ENCODE measurements at places on chromosomes 7 and 10.

DNA sequence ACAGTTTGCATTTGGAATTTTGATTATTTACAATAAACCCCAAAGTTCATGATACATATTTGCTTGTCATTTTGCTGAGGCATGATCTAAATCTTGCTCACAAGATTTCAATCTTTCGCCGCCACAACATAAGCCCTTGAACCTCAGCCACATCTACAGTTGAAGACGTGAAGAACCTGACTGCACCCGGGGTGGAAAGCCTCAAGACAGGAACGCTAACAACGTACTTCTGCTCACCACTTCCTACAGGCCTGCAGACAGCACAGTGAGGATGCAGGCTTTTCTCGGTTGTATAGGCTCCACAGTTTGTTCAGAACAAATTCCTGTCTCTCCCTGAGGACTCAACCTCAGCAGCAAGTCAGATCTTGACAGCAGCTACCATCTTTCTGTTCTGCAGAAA is 393.8 kb upstream of the PRKCQ start:
- H3K4me1 ChIP-seq = peaks cover 17% of the 10 kb centered on the region
- peaks cover 2% of the 10 kb centered on the region for H3K36me3 ChIP-seq
- peak; percentile 60 for DNase-seq

DNA sequence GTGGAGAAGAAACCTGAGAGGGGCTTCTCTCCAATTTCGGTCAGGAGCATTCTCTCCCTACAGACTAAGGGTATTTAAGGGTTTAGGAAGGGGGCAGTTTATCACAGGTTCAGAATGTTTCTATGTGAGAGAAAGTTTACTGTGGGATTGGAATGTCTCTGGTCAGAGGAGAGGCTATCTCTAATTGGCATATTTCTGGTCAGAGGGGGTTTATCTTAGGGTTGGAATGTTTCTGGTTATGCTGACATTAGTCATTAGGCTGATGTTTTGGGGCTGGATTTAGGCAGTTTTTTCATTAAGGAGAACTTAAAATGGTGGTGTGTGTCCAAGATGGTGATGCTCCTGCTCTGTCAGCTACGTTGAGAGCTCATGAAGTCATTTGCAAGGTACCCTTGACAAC is 758.0 kb downstream of the TYW1 start:
- DNase-seq = no peak
- no peak overlapping the region for H3K4me3 ChIP-seq
- H3K4me1 ChIP-seq = no peaks in the 10 kb centered on the region
- H3K36me3 ChIP-seq = no peaks in the 10 kb centered on the region
- no peak overlapping the region for H3K27ac ChIP-seq

- H3K4me3 ChIP-seq = no peak overlapping the region
- H3K36me3 ChIP-seq = peaks cover 5% of the 10 kb centered on the region
- peaks cover 8% of the 10 kb centered on the region for H3K4me1 ChIP-seq
- no peak overlapping the region for H3K27ac ChIP-seq
- H3K27me3 ChIP-seq = peaks cover 97% of the 10 kb centered on the region
Observed at GRCh38 chr10:100751211-100751933, 6.0 kb downstream of the PAX2 start.

DNA sequence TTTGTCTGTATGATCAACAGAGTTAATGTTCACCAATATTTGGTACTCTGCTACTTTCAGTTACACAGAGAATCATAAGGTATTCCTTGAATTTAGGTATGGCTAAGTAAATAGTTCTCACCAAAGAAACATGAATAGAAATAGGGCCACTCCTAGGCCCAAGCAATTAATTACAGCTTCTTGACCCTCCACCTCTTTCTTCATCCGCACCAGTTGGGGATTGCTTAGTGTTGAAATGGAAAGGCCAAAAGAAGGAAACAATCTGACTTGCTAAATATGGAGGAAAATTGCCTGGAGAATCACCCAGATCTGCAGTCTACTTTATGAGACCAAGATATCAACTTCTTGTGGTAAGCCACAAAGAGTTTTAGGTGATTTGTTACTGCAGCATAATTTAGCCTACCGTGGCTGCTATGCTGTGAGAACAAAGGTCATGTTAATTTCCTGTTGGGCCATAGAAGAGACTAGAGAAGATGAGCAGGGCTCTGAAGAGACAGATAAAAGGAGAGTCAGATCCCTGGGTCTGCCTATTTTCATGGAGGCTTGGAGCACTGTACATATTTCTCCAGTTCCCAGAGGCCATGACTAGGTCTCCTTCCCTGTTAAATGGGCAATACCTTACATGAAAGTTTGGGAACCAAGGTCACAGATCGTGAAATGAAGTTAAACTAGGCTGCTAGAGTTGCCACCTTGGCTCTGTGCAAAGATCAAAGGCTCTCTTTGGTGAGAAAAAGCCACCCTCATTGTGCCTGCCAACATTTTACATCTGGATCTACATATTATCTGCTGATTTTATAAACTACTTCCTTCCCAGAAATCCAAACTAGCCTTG is 93.3 kb upstream of the GDF10 start:
- peaks cover 35% of the 10 kb centered on the region for H3K4me1 ChIP-seq
- H3K27me3 ChIP-seq = no peaks in the 10 kb centered on the region
- DNase-seq = peak; percentile 30
- no peaks in the 10 kb centered on the region for H3K36me3 ChIP-seq

- H3K4me1 ChIP-seq = peaks cover 9% of the 10 kb centered on the region
- no peak overlapping the region for H3K27ac ChIP-seq
- DNase-seq = no peak
- H3K4me3 ChIP-seq = no peak overlapping the region
Observed at GRCh38 chr7:135409845-135410542, 99.9 kb downstream of the CNOT4 start.

DNA sequence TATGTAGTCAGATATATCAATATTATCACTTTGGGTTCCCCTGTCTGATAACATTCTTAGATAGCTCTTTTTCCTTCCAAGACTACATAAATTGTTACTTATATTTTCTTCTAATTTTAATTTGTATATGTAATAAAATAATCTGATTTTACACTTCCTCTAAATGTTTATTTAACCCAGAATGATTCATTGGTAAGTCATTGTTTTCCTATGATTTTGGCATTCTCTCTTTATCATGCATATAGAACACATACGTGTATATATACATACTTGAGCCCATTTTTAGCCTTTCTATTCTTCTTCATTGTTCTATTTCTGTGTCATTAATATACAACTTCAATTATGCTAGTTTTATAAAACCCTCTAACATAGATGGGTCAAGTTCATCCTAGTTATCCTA is 16.6 kb downstream of the SFTPD start:
- H3K27ac ChIP-seq = no peak overlapping the region
- H3K4me3 ChIP-seq = no peak overlapping the region
- no peaks in the 10 kb centered on the region for H3K4me1 ChIP-seq

GRCh38 chr7:47256016-47256415 is 325.9 kb downstream of the TNS3 start:
- H3K27me3 ChIP-seq = peaks cover 31% of the 10 kb centered on the region
- H3K4me1 ChIP-seq = peaks cover 6% of the 10 kb centered on the region
- no peak overlapping the region for H3K27ac ChIP-seq
- no peak overlapping the region for H3K4me3 ChIP-seq
- DNase-seq = no peak

DNA sequence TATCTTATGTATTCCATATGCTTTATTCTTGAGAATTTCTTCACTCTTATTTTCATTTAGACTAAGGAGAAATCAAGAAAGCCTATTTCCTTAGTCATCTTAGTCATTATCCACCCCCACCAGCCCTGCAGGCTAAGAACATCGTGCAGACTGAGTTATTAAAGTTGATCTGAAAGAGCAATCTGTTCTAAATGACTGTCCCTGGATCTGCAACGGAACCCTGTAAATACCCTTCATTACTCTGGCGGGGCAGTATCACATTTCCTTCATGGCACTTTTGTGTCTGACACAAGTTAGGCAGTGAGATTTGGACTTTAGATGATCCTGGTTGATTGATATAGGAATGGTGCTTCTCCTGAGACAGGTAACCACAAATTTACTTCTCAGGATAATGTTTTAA is 3.5 kb upstream of the MYPN start:
- DNase-seq = no peak
- no peaks in the 10 kb centered on the region for H3K4me1 ChIP-seq
- no peak overlapping the region for H3K27ac ChIP-seq
- peaks cover 10% of the 10 kb centered on the region for H3K27me3 ChIP-seq

GRCh38 chr7:133742709-133743538 is 384.2 kb upstream of the LRGUK start:
- no peaks in the 10 kb centered on the region for H3K27me3 ChIP-seq
- no peaks in the 10 kb centered on the region for H3K4me1 ChIP-seq
- no peaks in the 10 kb centered on the region for H3K36me3 ChIP-seq
- no peak overlapping the region for H3K4me3 ChIP-seq
- no peak overlapping the region for H3K27ac ChIP-seq
- no peak for DNase-seq

GRCh38 chr10:71868192-71868697 is 17.2 kb upstream of the PSAP start:
- no peak overlapping the region for H3K4me3 ChIP-seq
- H3K4me1 ChIP-seq = no peaks in the 10 kb centered on the region
- H3K27me3 ChIP-seq = peaks cover 7% of the 10 kb centered on the region

- DNase-seq = no peak
- no peak overlapping the region for H3K4me3 ChIP-seq
- H3K27ac ChIP-seq = no peak overlapping the region
- no peaks in the 10 kb centered on the region for H3K36me3 ChIP-seq
Observed at GRCh38 chr7:44375926-44376342, 50.5 kb upstream of the CAMK2B start.

DNA sequence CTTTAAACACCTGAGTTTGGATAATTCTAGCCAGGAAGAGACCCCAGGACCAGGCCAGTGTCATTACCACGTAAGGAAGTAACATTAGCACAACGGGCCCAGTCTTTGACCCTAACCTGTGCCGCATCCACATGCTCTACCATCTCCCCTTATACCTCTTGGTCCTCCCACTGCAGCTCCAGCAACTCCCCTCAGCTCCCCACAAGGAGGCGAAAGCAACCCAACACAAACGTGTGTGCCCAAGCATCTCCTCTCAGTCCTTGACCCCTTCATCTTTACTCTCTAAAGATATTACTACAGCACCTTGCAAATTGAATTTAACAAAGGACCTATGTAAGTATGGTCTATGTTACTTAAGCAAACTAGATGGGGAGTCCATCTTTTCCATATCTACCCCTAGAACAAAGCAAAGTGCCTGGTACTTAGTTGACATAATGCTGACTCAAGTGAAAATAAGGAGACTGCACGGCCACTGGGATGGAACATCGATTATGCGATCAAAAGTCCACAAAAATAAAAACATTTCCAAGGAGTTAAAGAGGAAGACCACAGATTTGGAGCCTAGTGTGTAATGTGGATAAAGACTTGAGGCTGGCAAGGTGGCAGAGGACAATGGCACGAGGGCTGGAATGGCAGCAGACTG is 147.7 kb downstream of the JAZF1 start:
- DNase-seq = no peak
- H3K4me3 ChIP-seq = no peak overlapping the region
- no peak overlapping the region for H3K27ac ChIP-seq
- H3K4me1 ChIP-seq = peaks cover 4% of the 10 kb centered on the region

GRCh38 chr7:104643587-104644217 is 315.3 kb downstream of the LHFPL3 start:
- H3K36me3 ChIP-seq = no peaks in the 10 kb centered on the region
- no peak overlapping the region for H3K4me3 ChIP-seq
- no peaks in the 10 kb centered on the region for H3K27me3 ChIP-seq
- H3K27ac ChIP-seq = no peak overlapping the region
- peak; percentile 21 for DNase-seq

DNA sequence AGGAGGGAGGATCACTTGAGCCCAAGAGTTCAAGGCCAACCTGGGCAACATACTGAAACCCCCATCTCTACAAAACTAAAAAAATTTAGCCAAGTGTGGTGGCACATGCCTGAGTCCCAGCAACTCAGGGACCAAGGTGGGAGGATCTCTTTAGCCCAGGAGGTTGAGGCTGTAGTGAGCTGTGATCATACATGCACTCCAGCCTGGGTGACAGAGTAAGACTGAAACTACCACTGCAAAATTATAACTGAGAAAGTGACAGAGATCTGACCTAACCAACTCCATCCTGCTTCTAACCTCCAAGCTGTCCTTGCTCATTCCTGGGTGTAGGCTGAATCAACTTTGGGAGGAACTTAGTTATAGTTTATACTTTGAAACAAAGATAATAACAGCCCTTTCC is 59.4 kb downstream of the HTR7 start:
- peaks cover 15% of the 10 kb centered on the region for H3K27me3 ChIP-seq
- H3K27ac ChIP-seq = no peak overlapping the region
- DNase-seq = no peak
- no peaks in the 10 kb centered on the region for H3K4me1 ChIP-seq
- no peaks in the 10 kb centered on the region for H3K36me3 ChIP-seq
- H3K4me3 ChIP-seq = no peak overlapping the region

GRCh38 chr7:76354516-76354915 is 4.3 kb downstream of the YWHAG start:
- H3K4me1 ChIP-seq = peaks cover 58% of the 10 kb centered on the region
- no peak overlapping the region for H3K4me3 ChIP-seq
- H3K27me3 ChIP-seq = no peaks in the 10 kb centered on the region
- no peak for DNase-seq

DNA sequence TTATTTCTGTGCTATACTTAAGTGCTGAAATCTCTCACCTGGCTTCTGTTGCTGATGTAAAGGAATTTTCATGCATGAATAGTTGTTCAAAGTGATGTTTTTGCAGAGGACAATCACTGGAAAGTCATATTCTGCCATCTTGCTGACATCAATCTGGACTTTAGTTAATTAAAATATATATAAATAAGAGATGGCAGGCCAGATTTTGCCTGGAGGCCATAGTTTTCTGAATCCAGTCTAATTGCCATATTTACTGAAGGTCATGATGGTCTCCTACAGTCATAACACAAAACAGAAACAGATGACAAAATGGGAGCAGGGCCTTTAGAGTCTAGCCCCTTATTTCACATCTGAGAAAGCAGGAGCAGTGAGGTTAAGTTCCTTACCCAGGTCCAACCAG is 228.2 kb downstream of the HPSE2 start:
- no peak overlapping the region for H3K4me3 ChIP-seq
- H3K36me3 ChIP-seq = no peaks in the 10 kb centered on the region
- no peak overlapping the region for H3K27ac ChIP-seq
- H3K4me1 ChIP-seq = no peaks in the 10 kb centered on the region

- DNase-seq = no peak
- H3K36me3 ChIP-seq = no peaks in the 10 kb centered on the region
- no peak overlapping the region for H3K27ac ChIP-seq
Observed at GRCh38 chr10:81036257-81036656, 498.6 kb downstream of the SH2D4B start.

DNA sequence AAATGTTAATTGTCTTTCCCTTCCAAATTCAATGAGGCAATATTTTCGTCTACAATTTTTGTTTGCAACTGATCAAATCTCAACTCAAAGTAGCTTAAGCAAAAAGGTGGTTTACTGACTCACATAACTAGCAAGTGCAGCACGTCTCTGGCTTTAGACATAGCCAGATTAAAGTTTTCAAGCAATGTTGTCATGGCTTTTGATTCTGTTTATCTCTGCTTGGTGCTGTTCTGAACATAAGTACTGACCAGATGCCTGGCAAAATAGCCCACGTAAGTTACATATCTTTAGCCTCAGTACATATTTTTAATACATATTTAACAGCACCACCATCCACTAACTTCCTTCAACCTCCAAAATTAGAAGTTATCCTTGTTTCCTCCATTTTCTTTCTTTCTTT is 877.9 kb downstream of the KCNMA1 start:
- H3K4me3 ChIP-seq = no peak overlapping the region
- H3K36me3 ChIP-seq = no peaks in the 10 kb centered on the region
- H3K4me1 ChIP-seq = no peaks in the 10 kb centered on the region
- H3K27me3 ChIP-seq = no peaks in the 10 kb centered on the region
- no peak overlapping the region for H3K27ac ChIP-seq
- no peak for DNase-seq

GRCh38 chr10:124659380-124659779 is 84.8 kb downstream of the FAM53B start:
- no peak for DNase-seq
- H3K4me3 ChIP-seq = no peak overlapping the region
- H3K4me1 ChIP-seq = peaks cover 52% of the 10 kb centered on the region
- H3K36me3 ChIP-seq = peaks cover 28% of the 10 kb centered on the region
